A673 (cell line): ENCODE measurements at places on chromosomes 7 and 10. TPM values are rescaled to one million over a fixed set of nuclear protein-coding genes. Genes with fewer than 3 reads are reported as not detected.

- no peak for DNase-seq
- H3K4me1 ChIP-seq, result peaks cover 4% of the 10 kb centered on the region
- H3K36me3 ChIP-seq, result no peaks in the 10 kb centered on the region
- no peaks in the 10 kb centered on the region for H3K27me3 ChIP-seq
- H3K4me3 ChIP-seq, result no peak overlapping the region
These were observed 21.0 kb upstream of the ITGB1 start for GRCh38 chr10:32979041-32979440.

DNA sequence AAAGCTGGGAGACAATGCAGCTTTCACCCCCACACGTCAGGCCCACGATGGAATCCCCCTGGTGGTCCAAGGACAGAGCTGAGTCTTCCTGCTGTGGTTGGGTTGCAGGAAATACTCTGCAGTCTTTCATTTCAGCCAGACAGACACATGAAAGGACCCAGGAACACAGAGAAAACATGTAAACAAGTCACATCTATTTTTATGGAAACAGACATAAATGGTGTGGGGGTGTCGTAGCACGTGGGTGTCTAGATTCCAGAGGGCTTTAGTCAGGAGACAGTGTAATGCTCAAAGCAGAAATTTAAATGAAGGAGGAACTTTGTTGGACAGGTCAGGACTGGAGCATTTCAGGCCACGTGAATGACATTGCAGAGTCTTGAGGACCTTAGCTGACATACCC is 444.6 kb downstream of the SUGCT start:
- H3K36me3 ChIP-seq, result no peaks in the 10 kb centered on the region
- H3K27ac ChIP-seq, result no peak overlapping the region
- no peaks in the 10 kb centered on the region for H3K4me1 ChIP-seq
- no peak for DNase-seq
- no peaks in the 10 kb centered on the region for H3K27me3 ChIP-seq

The NEBL gene
- 7.5 and 11.5 TPM in 2 replicates for total RNA-seq

The AKR1C3 gene
- 618 and 627 TPM in 2 replicates for total RNA-seq

The CPEB3 gene
- 1.1 and 1.4 TPM in 2 replicates for total RNA-seq

DNA sequence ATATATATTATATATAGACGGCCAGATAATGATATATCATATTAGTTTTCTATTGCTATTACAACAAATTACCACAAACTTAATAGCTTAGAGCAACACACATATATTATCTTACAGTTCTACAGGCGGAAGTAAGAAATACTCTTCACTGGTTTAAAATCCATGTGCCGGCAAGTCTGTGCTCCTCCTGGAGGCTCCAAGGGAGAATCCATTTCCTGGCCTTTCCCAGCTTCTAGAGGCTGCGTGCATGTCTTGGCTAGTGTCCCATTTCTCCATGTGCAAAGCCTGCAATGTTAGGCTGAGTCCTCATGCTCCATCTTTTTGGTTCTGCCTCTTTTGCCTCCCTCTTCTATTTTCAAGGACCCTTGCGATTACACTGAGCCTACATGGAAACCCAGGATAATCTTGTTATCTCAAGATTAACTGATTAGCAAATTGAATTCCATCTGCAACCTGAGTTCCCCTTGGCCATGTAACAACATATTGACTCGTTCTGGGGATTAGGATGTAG is 23.9 kb upstream of the PNLIPRP3 start:
- peaks cover 60% of the 10 kb centered on the region for H3K27me3 ChIP-seq
- no peaks in the 10 kb centered on the region for H3K4me1 ChIP-seq
- no peak overlapping the region for H3K27ac ChIP-seq
- H3K36me3 ChIP-seq, result no peaks in the 10 kb centered on the region
- DNase-seq, result peak; percentile 14

The PSD gene
- 5.8 and 7.3 TPM in 2 replicates for total RNA-seq

The RSPH10B2 gene
- 0.34 and 0.44 TPM in 2 replicates for total RNA-seq

The OR6B1 gene
- not detected in 2 replicates for total RNA-seq

The ANKRD1 gene
- total RNA-seq, result not detected in 2 replicates

DNA sequence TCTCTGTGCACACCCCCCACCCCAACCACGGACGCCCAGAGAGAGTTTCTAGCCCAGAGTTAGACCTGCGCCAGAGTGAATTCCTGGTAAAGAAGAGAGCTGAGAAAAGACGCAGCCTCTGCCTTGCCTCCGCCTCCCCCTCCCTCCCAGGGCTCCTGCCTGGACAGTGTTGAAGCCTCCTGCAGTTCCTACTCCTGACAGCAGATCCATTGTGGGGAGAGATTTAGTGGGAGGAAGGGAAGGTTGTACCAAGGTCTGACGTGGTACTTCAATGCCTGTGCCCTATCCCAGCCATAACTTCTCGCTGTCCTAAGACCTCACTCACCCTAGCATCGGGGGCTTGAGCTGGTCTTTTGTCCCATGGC is 952 bp downstream of the SRRM3 start:
- no peaks in the 10 kb centered on the region for H3K4me1 ChIP-seq
- peaks cover 19% of the 10 kb centered on the region for H3K27me3 ChIP-seq
- no peak for DNase-seq
- no peak overlapping the region for H3K27ac ChIP-seq
- H3K36me3 ChIP-seq, result no peaks in the 10 kb centered on the region

GRCh38 chr7:37142958-37143357 is 305.7 kb downstream of the ELMO1 start:
- peak; percentile 67 for DNase-seq
- no peak overlapping the region for H3K27ac ChIP-seq
- H3K36me3 ChIP-seq, result no peaks in the 10 kb centered on the region
- H3K4me1 ChIP-seq, result peaks cover 5% of the 10 kb centered on the region
- no peaks in the 10 kb centered on the region for H3K27me3 ChIP-seq

DNA sequence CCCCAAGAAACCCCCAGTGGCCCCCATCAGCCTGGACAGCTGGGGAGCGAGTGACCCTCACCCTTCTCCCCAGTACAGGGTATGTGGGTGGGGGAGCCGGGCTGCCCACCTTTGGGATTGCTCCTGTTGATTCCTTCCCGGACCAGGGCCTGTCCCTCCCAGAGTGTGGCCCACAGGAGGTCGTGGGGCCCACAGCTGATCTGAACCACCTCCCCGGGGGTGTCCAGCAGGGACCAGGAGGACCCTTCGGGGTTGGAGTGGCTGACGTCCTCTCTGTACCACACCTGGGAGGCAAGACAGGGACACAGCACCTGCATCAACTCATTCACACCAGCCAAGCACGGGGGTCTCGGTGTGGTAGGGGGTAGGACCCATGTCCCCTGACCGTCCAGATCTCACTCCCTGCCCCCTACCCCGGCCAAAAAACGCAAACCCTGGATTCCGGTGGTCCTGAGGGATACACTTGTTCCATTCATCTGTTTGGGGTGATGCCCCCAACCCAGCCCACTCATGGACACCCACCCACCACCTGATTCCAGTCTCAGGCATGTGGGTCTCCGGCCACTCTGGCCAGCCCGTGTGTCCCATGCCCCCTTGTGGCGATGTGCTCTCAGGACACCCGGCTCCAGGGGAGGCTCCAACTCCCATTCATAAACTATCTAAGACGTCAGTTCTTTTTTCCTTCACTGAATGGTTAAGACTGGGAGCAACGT is 10.9 kb downstream of the TECPR1 start:
- no peaks in the 10 kb centered on the region for H3K36me3 ChIP-seq
- H3K27me3 ChIP-seq, result no peaks in the 10 kb centered on the region
- no peak for DNase-seq
- H3K4me3 ChIP-seq, result no peak overlapping the region
- H3K27ac ChIP-seq, result no peak overlapping the region
- H3K4me1 ChIP-seq, result no peaks in the 10 kb centered on the region

DNA sequence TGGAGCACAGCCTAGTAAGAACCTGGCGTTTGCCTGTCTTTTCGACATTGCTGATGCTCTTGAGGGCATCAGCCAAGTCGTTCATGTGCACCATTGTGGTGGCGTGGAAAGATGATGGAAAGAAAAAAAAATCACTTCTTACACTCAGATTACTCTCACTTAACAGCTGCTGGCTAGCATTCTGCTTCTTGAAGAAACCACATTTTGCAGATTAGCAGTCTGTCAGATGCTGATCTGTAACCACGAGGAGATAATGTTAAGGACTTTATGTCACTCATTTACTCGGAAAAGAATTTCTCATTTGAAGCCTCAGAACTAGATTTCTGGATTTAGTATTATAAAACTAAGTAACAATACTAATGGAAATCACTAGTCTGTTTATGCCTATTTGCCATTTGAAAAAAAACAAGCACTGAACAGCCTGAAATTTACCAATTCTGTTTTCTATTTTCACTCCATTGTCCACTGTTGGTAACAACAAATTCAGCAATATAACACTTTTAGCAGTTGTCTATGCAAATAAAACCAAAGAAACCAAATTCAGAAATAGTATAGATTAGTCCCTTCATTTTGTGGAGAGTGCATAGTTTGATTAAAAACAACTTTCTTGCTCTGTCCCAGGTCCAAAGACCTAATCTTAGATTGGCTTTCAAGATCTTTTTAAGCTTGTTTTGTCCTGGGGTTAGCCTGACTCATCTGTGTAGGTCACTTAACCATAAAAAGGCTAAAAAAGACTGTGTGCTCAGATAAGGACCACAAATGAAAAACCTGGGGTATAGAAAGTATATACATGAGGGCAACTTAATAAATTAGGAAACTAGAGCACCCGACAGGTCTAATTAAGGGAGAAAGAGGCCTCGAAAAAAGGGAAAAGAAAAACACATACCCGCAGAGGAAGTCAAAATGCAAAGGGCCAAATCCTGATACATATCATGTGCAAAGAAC is 67.5 kb downstream of the NT5C2 start:
- H3K27me3 ChIP-seq, result no peaks in the 10 kb centered on the region
- no peak overlapping the region for H3K27ac ChIP-seq
- DNase-seq, result no peak
- no peak overlapping the region for H3K4me3 ChIP-seq
- peaks cover 14% of the 10 kb centered on the region for H3K4me1 ChIP-seq

DNA sequence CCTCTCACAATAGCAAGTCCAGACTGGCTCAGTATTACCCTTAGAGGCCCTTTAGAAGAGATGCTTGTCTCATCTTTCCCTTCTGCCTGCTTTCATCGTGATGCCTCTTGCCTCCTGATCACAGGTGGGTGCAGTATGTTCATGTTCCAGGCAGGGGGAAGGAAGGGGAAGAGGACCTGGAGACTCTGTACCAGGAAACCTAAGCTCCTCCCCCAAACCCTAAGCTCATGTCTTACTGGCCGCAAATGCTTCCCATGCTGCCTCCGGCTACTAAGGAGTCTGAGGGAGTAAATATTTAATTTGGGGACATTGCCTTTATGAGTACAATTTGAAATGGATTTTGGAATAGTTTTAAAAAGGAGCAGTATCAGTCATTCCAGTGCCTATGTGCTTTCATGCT is 192.6 kb downstream of the CDCA7L start:
- H3K27me3 ChIP-seq, result peaks cover 81% of the 10 kb centered on the region
- H3K4me1 ChIP-seq, result no peaks in the 10 kb centered on the region
- no peaks in the 10 kb centered on the region for H3K36me3 ChIP-seq
- no peak overlapping the region for H3K27ac ChIP-seq
- H3K4me3 ChIP-seq, result no peak overlapping the region

DNA sequence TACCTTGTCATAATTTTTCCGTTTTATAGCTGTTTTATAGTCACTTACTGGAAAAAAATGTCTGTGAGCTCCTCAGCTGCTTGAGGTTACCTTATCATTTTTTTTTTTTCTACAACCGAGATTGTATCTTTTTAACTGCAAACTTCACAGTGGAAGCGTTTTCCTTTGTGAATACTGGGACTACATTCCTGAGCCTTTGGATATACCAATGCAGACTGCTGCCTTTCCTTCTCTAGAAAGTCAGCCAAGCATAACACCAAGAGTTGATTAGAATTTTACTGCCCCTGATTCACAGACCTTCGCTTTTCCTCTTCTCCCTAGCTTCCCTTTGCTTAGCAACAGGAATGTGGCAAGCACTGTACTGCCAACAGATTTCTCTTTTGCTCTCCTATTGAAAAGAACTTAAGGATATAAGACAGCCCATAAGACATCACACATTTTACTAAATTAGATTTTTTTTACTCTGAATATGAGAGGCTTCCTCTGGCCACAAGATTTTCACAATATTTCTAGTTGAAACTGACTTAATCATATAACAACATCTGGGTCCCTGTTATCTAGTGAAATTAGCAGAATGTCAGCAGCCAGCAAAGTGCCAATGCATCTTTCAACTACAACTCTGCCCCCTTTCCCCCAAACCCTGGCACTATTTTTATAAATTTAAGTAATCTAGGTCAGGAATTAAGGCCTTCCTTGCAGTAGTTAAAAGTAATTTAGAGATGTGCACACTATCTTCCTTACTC is 170.6 kb downstream of the PRKG1 start:
- no peaks in the 10 kb centered on the region for H3K4me1 ChIP-seq
- no peak overlapping the region for H3K4me3 ChIP-seq
- DNase-seq, result no peak
- no peaks in the 10 kb centered on the region for H3K27me3 ChIP-seq
- no peaks in the 10 kb centered on the region for H3K36me3 ChIP-seq

DNA sequence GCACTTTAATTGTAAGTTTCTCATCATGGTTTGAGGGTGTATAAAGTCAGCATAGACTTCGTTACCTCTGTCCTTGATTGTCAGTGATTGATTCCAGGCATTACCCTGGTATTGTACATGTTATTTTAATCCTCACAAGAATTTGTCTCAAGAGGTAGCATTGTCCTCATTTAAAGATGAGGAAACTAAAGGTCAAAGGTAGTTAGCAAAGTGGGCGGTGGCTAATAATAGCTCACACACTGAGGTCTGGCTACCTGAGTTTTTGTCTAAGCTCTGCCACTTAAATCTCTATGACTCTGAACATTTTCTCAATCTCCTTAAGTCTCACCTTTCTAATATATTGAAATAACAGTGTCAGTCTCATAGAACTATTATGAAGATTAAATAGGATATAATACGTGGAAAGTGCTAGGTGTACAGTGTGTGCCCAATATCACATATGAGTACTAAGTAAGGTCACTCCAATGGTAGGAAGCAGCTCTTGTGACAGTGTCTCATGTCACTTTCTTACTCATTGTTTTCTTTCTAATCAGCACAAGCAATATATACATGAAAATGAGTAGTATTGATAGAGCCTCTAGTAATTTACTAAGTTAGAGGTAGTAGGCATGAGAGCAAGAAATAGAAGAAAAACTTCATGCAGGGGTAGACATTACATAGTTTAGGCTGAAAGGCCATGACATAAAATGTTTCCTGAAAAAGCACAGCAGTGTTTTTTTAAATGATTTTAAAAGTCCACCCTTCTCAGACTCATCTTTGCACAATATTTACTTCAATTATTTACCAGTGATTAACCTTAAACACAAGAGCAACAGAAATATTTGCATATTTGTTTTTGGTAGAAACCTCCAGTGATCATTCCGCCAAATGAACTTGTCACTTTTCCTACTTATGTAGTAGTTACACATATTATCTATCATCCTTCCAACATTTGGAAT is 21.0 kb downstream of the AHR start:
- H3K4me3 ChIP-seq, result no peak overlapping the region
- H3K36me3 ChIP-seq, result no peaks in the 10 kb centered on the region
- no peak overlapping the region for H3K27ac ChIP-seq
- peaks cover 4% of the 10 kb centered on the region for H3K4me1 ChIP-seq

GRCh38 chr10:63675171-63675570 is 154.0 kb downstream of the REEP3 start:
- peaks cover 36% of the 10 kb centered on the region for H3K4me1 ChIP-seq
- no peaks in the 10 kb centered on the region for H3K36me3 ChIP-seq
- H3K27ac ChIP-seq, result no peak overlapping the region
- H3K27me3 ChIP-seq, result no peaks in the 10 kb centered on the region
- no peak overlapping the region for H3K4me3 ChIP-seq
- no peak for DNase-seq

GRCh38 chr10:60497364-60497763 is 107.7 kb upstream of the ANK3 start:
- H3K36me3 ChIP-seq, result no peaks in the 10 kb centered on the region
- H3K4me1 ChIP-seq, result peaks cover 13% of the 10 kb centered on the region
- H3K27me3 ChIP-seq, result no peaks in the 10 kb centered on the region
- no peak overlapping the region for H3K27ac ChIP-seq
- H3K4me3 ChIP-seq, result no peak overlapping the region
